NCI-H526 (cell line): ENCODE measurements at places on chromosomes 1 and 21.

DNA sequence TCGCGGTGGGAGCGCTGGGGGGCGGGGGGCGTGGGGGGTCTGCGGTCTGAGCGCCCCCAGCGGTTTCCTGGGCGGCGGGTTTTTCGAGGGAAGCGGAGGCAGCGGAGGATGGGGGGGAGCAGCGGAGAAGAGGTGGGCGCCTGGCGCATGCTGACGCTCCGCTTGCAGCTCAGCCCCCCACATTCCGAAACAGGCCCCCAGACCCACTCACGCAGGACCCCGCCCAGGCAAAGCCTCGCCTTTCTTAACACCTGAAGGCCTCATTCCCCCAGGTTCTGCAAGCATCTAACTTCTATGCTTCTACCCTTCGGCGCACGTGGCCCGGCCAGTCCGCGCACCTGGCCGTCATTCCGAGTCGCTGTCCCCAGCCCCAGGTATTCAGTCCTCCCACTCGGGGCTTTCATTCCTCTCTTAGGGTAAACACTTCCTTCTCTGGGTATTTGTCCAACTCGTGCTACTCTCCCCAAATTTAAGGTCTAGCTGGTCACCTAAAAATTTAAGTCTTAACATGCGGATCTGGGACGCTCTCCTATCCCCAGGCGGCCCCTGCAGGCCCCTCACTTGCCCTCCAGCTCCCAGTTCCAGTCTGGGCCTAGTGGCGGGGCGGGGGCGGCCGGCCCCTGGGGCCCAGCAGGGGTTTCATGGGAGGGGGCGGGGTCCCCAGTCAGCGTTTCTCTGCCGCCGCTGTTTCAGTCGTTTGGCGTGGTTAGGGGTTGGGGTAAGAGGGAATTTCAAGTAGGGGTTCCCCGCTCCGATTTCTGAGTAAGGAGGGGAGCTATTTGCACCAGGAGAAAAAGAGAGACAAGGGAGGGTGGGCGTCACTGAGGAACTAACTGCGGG lies 2.8 kb upstream of the ZBTB7B start:
- peak; percentile 83 for DNase-seq

- DNase-seq, result no peak
Measured at GRCh38 chr1:229478852-229479251, 29.3 kb downstream of the NUP133 start.

DNA sequence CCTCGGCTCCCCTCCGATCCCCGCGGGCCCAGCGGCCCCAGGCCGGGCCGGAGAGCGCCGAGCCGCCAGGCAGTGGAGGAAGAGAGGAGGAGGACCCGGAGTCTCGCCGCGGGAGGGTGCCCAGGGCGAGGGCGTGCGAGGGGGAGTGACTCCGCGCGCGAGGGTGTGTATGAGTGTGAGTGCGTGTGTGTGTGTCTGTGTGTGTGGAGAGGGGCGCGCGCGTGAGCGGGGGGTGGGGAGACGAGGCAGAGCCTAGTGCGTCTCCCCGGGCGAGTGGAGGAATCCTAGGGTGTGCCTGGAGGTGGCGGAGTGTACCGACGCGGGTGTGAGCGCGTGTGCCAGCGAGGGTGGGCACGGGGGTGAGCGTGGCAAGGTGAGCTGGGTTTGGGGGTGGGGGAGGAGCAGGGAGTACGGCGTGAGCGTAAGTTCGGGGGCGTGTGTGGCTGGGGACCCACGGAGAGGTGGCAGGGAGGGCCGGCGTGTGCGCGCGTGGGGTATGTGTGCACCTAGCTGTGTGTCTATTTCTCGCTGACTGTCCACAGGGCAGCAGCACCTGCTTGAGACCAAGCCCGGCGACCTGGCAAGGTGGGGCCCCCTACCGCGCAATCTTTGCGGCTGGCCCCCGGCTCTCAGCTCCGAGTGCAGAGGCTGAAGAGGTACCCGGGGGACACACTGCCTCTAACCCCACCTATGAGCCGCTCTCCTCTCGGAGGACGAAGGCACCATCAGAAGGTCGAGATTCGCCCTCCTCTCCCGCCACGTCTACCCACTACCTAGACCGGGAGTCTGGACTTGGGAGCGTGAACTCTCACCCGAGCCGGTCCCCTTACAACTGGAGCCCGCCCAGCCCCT lies 784 bp upstream of the KCND3 start:
- DNase-seq, result peak; percentile 83

DNA sequence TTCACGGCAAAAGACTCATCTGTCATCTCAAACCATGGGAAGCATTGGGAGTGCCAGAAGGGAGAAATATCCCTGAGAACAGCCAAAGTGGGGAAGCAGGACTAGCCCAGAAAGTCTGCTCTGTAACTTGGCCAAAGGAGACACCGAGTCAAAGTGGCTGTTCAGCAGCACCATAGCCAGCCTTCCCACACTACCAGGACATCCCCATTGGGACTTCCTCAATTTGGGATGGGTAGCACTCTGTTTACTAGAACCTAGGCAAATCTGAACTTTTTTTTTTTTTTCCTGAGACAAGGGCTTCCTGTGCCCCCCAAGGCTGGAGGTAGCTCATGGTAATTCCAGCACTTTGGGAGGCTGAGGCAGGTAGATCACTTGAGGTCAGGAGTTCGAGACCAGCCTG lies 93.0 kb downstream of the ENAH start:
- DNase-seq, result no peak

GRCh38 chr21:43727519-43728153 lies 8.7 kb downstream of the PDXK start:
- no peak for DNase-seq

- no peak for DNase-seq
Measured at GRCh38 chr1:205616563-205617293, 15.1 kb downstream of the ELK4 start.

GRCh38 chr1:152501704-152502103 lies 8.9 kb upstream of the LCE5A start:
- DNase-seq, result no peak

- no peak for DNase-seq
Measured at GRCh38 chr1:201634261-201634660, 95.3 kb downstream of the NAV1 start.

- no peak for DNase-seq
Measured at GRCh38 chr1:203084588-203085527, 954 bp downstream of the MYOG start.

GRCh38 chr1:51427438-51427837 lies 91.6 kb downstream of the EPS15 start:
- no peak for DNase-seq

GRCh38 chr1:202241376-202242079 lies 47.9 kb downstream of the LGR6 start:
- DNase-seq, result no peak

- no peak for DNase-seq
Measured at GRCh38 chr1:92476071-92476631, 10.6 kb downstream of the GFI1 start.

- peak; percentile 37 for DNase-seq
Measured at GRCh38 chr1:90045853-90046563, 51.1 kb downstream of the ZNF326 start.

GRCh38 chr1:153087652-153088051 lies 6.7 kb downstream of the SPRR2E start:
- DNase-seq, result no peak

DNA sequence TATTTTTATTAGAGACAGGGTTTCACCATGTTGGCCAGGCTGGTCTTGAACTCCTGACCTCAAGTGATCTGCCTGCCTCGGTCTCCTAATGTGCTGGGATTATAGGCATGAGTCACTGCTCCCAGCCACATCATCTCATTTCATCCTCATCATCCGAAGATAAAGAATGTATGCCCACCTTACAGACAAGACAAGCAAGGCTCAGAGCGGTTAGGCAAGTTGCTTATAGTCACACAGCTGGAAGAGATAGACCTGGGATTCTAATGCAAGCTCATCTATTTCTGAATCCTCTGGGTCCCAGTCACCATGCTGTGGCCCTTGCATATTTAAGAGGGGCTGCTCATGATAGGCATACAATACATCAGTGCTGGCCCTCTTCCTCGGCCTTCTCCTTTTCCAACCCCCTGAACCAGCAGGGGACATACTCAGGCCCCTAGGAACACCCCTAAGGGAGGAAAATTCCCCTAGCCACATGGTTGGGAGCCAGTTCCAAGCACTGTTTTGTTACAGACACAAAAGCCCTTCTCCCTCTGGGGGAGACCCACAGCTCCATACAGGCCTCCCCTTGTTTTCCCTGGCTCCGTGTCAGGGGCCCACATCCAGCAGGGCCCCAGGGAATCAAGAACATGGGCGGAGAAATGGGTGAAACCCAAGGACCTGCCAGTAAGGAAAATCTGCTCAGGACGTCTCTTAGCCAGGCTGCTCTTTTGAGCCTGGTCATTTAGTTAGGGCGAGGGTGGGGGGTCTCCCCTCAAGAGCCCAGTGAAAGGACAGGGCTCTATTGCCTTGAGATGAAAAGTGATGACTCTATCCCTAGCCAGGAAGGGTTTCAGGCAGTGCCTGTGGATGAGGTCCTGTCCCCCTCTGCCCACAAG lies 6.9 kb downstream of the CSRP1 start:
- no peak for DNase-seq

DNA sequence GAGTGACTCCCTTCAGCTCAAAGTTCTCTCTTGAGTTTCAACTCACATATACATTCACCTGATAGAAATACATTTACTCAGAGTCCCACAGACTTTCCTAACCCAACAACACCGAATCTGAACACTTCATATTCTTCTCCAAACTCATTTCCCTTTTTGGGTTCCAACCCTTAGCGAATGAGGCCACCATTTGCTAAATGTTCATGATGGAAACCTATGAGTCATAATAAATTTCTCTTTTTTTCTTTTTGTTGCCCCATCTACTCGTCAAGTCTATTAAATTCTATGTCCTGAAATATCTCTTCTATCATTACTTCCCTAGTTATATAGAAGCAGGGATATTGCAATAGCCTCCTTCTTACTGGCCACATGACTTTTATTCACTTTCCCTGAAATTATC lies 100.1 kb downstream of the HLX start:
- no peak for DNase-seq

GRCh38 chr1:102084771-102085535 lies 88.2 kb upstream of the OLFM3 start:
- no peak for DNase-seq

DNA sequence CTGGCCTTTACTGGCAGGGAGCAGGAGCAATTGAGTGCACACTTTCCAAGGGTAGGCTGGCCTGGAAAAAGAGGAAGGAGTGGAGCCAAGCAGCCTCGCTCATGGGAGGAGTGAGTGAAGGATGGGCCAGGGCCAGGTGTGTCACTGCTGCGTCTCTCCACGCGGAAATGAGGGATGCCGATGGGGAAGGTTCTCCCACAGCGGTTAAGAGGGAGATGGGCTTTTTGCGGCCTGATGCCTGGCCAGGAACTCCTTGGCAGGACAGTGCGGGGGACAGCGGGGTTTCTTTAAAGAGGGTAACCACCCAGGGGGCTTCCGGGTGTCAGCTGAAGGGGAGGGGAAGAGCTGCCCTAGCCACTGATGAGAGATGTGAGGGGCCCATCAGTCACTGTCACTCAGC lies 82.4 kb downstream of the PTPRU start:
- DNase-seq, result no peak

GRCh38 chr1:152111515-152111968 lies 3.7 kb downstream of the TCHH start:
- no peak for DNase-seq

DNA sequence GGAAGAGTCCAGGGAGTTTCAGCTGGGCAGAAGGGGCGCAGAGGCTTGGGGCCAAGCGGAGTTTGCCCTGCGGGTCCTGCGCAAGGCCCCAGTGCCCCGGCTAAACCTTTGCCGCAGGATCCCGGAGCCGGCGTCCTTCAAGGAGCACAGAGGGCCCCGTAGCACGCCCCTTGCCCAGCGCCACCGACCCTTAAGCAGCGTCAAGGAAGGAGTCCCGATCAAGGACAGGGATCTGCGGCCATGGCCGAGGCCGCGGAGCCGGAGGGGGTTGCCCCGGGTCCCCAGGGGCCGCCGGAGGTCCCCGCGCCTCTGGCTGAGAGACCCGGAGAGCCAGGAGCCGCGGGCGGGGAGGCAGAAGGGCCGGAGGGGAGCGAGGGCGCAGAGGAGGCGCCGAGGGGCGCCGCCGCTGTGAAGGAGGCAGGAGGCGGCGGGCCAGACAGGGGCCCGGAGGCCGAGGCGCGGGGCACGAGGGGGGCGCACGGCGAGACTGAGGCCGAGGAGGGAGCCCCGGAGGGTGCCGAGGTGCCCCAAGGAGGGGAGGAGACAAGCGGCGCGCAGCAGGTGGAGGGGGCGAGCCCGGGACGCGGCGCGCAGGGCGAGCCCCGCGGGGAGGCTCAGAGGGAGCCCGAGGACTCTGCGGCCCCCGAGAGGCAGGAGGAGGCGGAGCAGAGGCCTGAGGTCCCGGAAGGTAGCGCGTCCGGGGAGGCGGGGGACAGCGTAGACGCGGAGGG lies 520 bp downstream of the CLIC6 start:
- DNase-seq, result no peak

DNA sequence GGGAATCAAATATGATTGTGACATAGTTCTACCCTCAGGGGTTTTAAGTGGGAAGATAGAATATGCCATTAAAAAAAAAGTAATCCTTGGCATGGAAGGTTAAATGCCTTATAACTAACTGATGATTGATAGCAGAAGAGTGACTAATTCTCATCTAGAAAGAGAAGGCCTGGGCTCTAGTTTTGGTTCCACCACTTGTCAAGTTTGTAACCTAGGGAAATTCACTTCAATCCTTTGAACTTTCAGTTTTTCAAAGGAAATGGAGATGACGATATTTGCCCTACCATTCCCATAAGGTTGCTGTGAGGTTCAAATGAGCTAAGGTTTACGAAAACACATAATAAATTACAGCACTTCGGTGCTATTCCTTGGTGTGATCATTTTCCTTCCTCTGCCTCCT lies 88.5 kb downstream of the GPR88 start:
- DNase-seq, result no peak

- no peak for DNase-seq
Measured at GRCh38 chr21:34732388-34732821, 63.6 kb downstream of the CLIC6 start.

- DNase-seq, result peak; percentile 100
Measured at GRCh38 chr1:154944401-154945159, 8.1 kb upstream of the PMVK start.

GRCh38 chr1:27906759-27907158 lies 28.0 kb upstream of the SMPDL3B start:
- no peak for DNase-seq

DNA sequence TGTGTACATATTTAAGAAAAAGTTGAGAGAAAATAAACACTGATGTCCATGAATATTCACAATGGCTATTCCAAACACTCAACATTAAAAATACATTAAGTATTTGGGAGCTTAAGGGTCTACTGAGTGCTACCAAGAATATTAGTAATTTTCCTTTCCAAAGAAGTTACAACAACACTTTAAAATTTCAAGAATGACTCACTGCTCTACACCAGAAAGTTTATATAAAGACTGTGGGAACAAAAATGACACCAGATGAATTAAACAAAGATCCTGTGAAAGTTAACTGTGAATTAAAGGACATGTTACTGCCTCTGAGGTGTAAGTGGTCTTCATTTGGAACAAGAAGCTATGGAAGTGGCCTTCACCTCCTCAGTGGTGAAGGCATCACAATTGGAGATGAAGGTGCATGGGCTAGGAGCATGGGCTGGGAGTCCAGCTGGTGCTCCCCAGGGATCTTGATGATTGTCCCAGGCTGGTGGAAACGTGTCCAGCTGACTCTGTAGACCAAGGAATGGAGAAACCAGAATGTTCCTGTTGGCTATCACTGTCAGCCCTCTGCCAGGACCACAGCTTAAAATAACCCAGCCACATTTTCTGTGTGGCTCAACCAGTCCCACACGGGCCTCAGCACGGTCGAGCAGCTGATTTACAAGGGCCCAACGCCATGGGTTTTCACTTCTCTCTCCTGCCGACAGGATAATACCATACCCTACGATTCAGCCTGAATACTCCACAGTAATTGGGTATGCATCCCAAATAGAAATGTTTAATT lies 28.8 kb downstream of the TAF5L start:
- DNase-seq, result no peak

GRCh38 chr21:32380940-32381339 lies 11.9 kb downstream of the URB1 start:
- no peak for DNase-seq
